ENCODE measurements at places on chromosomes 16 and 17.

DNA sequence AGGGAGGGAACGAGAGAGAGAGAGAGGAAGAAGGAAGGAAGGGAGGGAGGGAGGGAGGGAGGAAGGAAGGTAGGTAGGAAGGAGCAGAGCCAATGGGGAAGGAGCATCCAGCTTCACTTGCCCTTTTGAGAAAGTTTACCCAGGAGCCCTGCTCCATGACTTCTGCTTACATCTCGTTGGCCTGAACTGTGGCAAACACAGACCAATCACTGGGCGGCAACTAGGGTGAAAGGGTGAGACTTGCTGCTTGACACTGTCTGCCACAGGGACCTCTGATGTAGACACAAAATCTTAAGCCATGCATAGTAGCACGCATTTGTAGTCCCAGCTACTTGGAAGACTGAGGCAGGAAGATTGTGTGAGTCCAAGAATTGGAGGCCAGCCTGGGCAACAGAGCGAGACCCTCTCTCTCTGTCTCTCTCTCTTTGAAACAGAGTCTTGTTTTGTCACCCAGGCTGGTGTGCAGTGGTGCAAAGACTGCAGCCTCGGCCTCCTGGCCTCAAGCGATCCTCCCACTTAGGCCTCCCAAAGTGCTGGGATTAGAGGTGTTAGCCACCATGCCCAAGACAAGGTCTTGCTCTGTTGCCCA, 19.5 kb upstream of the TUBG2 start:
- no peak for DNase-seq

- DNase-seq: no peak
These were observed 368.0 kb upstream of the CDH5 start for GRCh38 chr16:65998443-65998842.

GRCh38 chr16:87921236-87921773, 15.0 kb downstream of the CA5A start:
- DNase-seq: no peak

DNA sequence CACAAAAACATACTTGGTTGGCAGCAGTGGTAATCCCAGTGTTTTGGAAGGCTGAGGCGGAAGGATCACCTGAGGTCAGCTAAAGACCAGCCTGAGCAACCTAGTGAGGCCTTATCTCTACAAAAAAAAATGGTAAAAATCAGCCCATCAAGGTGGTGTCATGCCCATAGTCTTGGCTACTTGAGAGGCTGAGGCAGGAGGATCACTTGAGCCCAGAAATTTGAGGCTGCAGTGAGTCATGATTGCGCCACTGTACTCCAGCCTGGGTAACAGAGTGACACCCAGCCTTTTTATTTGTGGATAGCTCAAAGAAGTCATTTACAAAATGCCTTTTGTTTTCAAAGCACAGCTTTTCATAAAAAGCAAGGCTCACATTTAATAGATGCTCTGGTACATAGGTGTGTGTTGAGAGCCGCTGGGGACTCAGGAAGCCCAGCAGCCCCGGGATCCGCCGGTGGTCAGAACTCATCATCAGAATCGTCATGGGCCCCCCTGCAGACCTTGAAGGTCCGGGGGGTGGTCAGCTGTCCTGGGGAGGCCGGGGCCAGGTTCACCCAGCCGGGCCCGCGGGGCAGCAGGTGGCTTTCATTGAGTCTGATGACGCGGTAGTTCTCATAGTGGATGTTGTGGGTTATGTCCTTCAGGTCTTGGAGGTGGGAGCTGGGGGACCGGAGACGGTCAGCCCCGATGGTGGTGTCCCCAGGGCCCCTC, 10.5 kb upstream of the ZNF500 start:
- DNase-seq: no peak

DNA sequence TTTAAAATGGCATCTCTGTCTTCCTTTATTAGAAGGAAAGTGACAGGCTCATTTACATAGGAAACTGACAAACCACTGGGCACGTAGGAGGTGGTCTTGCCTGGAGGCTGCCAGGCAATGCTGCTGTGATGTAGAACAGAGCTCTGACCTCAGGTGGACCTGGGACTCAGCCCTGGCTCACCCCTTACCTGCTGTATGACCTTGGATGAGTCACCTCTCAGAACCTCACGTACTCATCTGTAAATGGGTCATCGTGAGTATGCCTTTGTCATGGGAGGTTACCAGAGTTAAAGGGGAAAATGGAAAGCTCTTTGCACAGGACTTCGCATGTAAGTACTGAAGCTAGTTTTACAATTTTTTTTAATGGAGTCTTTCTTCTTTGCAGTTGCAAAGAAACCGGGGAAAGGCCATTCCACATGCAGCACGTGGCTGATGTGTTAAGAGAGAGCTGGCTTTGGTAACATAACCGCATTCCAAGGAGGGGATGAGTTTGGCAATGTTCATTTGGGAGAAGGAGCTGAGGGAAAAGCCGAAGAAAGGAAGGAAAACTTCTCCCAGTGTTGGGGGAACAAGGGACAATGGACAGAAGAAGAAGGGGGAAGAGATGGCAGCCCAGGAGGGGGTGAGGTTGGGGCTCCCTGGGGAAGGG, 37.4 kb upstream of the LONP2 start:
- DNase-seq: no peak
